ENCODE measurements at places on chromosomes 5 and 9.

GRCh38 chr9:132472199-132472598 is 62.2 kb downstream of the CFAP77 start:
- DNase-seq: no peak

GRCh38 chr5:167525004-167525403 is 766.4 kb upstream of the WWC1 start:
- DNase-seq: no peak

DNA sequence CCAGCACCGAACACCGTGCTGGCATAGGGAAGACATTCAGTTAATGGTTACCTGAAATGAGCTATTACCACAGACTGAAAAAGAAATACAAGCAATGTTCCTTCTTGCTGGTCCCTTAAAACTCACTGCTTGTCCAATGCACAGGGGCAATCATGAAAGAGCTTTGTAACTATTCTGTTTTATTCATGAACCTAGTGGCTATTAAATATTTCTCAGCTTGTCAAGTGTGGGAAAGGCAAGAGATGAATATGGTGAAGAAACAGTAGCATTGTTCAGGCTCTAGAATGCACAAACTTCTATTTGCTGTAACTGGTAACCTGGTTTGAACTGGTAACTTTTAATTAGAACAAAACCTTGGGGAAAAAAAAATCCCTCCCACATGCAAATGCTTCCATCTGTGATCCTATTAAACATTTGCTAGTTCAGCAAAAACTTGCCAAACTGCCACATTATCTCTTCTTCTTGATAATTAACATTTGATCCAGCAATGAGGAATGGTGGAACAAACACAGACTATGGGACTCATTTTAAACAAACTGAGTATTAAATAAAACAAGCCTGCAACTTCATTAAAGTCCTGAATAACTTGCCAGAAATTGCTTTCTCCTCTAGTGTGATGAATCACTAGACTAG is 36.1 kb downstream of the YIPF5 start:
- no peak for DNase-seq

DNA sequence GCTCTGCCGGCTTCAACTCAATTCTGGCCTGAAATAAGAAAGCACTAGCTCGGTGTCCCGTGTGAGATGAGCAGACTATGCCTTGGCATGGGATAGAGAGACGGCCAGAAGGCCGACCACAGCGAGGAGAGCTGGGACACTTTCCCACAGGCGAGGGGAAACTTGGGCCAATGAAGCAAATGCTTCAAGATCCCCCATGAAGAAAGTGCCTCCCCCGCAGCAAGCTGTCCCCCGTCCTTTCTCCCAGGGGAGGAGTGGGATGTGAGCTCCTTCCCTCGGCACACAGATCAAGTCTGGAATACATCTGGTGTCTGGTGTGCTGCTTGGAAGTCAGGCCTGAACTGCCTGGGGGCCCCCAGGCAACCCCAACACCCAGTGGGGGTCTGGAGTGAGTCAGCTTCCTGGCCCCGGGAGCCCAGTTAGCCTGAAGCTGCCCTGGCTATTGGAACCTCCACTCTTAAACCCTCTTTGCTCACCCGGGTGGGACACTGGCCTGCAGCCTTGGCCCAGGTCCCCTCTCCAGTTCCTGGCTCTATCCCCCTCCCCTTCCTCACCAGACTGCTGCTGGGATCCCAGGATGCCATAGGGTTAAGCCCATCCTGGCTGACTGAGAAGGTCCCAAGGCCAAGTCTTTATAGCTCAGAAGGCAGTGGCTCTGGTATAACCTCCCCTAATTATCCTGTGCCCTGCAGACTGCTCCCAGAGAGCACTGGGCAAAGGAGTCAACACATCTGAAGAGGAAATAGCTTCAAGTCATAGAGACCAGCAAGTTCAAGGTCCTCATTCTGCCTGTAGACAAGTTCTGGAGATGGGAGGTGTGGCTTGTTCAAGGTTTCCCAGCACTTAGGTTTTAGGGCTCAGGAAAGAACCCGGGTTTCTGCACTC is 205.3 kb downstream of the TTLL11 start:
- DNase-seq: peak; percentile 55

- DNase-seq: peak; percentile 17
These were observed 140.3 kb upstream of the IRX2 start for GRCh38 chr5:2891781-2892180.

DNA sequence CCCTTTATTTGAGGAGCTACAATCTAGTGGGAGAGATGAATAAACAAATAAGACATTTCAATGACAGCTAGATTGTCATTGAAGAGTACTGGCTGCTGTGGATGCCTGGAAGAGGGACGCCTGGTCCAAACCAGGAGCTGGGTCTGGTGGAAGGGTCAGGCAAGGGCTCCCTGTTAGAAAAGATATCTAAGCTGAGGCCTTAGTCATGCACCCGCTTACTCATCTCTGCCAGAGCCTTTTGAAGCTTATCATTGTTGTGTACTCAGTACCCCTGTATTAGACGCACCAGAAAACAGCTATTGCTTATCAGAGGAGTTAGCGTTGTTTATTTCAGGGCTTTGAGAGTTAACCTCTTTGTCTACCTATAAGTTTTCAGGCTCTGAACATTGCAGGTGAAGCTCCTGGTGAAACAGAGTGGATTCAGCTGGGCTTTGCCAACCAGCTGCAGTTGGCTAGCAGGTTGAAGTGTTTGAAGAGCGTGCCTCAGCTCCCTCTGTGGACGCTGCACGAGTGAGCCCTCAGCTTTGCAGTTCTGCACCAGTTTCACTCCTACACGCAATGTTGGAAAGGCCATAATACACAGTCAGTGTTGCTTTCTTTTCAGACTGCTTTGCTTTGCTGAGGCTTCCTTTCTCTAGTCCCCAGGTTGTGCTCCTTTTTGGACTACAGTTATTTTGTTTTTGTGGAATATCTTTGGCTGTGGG is 5.6 kb upstream of the GPR151 start:
- DNase-seq: no peak

GRCh38 chr9:122816163-122816867 is 12.1 kb downstream of the PDCL start:
- DNase-seq: no peak

Measured in coronary artery (tissue), 2 donors.